Mesothelial cell of epicardium (in vitro differentiated cells): ENCODE measurements at places on chromosomes 3 and 15. TPM values are rescaled to one million over a fixed set of nuclear protein-coding genes. Genes with fewer than 3 reads are reported as not detected.
A peak's percentile ranks its signal among the peaks of the same experiment; 100 is the strongest.

- no peak overlapping the region for H3K4me3 ChIP-seq
- peaks cover 9% of the 10 kb centered on the region for H3K36me3 ChIP-seq
- DNase-seq, result no peak
- H3K27me3 ChIP-seq, result no peaks in the 10 kb centered on the region
- peaks cover 29% of the 10 kb centered on the region for H3K4me1 ChIP-seq
- H3K27ac ChIP-seq, result peak overlapping the region; percentile 88
These were observed 65.3 kb downstream of the CHAC1 start for GRCh38 chr15:41018534-41018933.

DNA sequence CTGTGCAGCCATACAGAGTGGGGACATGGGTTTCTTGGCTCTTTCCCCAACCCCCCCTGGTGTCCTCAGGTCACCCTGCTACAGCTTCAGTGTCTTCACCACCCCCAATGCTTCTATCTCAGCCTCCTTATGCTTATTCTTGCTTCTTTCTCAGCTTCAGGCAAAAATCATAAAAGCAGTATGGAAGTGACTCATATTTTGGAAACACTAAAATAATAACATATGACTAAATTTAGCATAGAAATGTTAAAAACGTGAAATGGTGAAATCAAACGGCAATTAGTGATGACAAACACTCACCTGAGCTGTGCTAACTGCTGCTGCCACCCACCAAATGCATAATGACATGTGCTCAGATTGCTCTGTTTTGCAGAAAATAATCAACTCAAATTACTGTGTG is 475.2 kb upstream of the EPHA3 start:
- H3K27ac ChIP-seq, result no peak overlapping the region
- DNase-seq, result no peak
- no peaks in the 10 kb centered on the region for H3K36me3 ChIP-seq
- no peak overlapping the region for H3K4me3 ChIP-seq

DNA sequence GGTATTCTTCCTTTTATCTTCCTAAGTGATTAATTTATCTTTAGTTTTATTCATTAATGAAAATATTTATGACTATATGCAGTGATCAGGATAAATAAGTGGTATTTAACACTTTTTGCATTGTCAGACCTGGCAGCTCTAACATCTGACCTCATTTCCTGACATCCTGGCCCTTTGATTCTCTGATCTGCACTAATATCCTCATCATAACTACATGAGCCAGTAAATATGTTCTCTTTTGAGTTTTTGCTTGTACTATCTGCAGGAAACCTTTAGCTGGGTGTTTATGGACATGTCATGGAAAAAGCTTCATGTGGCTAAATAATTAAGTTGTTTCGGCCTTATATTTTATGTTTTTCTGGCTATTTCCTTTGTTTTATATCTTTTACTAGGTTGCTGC is 10.5 kb downstream of the NKTR start:
- no peaks in the 10 kb centered on the region for H3K27me3 ChIP-seq
- no peak overlapping the region for H3K4me3 ChIP-seq
- DNase-seq, result no peak
- H3K36me3 ChIP-seq, result peaks cover 18% of the 10 kb centered on the region
- H3K4me1 ChIP-seq, result peaks cover 8% of the 10 kb centered on the region

- H3K36me3 ChIP-seq, result no peaks in the 10 kb centered on the region
- no peak for DNase-seq
- H3K4me1 ChIP-seq, result peaks cover 36% of the 10 kb centered on the region
- H3K4me3 ChIP-seq, result no peak overlapping the region
- H3K27ac ChIP-seq, result peak overlapping the region; percentile 0
These were observed 1033.9 kb downstream of the FHIT start for GRCh38 chr3:60217156-60217911.

- DNase-seq, result no peak
- H3K36me3 ChIP-seq, result no peaks in the 10 kb centered on the region
- H3K4me1 ChIP-seq, result peaks cover 10% of the 10 kb centered on the region
- no peak overlapping the region for H3K4me3 ChIP-seq
- peaks cover 39% of the 10 kb centered on the region for H3K27me3 ChIP-seq
- H3K27ac ChIP-seq, result no peak overlapping the region
These were observed 10.5 kb upstream of the CRBN start for GRCh38 chr3:3189961-3190360.

- H3K4me1 ChIP-seq, result no peaks in the 10 kb centered on the region
- no peak overlapping the region for H3K4me3 ChIP-seq
These were observed 371.6 kb upstream of the ZNF385D start for GRCh38 chr3:22122567-22122966.

FAM107A gene
- total RNA-seq, result not detected in 3 replicates

CCDC14 gene
- 111 to 123 TPM (median 120 TPM) in 3 replicates for total RNA-seq

CCDC54 gene
- total RNA-seq, result not detected in 3 replicates

CHRNA3 gene
- total RNA-seq, result 1.9 to 4.0 TPM (median 2.4 TPM) in 3 replicates

GUCA1C gene
- not detected in 3 replicates for total RNA-seq

UTS2B gene
- 0.60 to 1.1 TPM (median 0.90 TPM) in 3 replicates for total RNA-seq

TF gene
- total RNA-seq, result 5.2 to 6.4 TPM (median 5.7 TPM) in 3 replicates
